ENCODE measurements at places on chromosomes 2 and 18.

DNA sequence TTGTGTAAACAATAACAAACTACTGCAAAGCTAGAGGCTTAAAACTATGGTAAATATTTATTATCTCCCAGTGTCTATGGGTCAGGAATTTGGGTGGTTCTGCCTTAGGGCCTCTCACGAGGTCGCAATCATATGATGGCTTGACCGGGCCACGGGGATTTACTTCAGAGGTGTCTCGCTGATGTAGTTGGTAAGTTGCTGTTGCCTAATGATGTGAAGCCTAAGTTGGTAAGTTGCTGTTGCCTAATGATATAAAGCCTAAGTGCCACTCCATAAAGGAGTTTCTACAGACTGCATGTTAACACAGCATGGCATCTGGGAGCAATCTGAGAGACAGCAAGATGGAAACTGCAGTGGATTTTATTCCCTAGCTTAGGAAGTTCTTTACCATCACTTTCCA lies 35.8 kb downstream of the FMNL2 start:
- no peak for DNase-seq

- DNase-seq, result no peak
Measured at GRCh38 chr2:142542431-142542910, 335.0 kb upstream of the KYNU start.

GRCh38 chr2:238763471-238763995 lies 84.4 kb upstream of the TWIST2 start:
- DNase-seq, result no peak

- no peak for DNase-seq
Measured at GRCh38 chr2:29753671-29754444, 167.5 kb downstream of the ALK start.

- no peak for DNase-seq
Measured at GRCh38 chr18:58117786-58118403, 73.9 kb downstream of the NEDD4L start.

GRCh38 chr2:5691221-5691984 lies 781 bp upstream of the SOX11 start:
- no peak for DNase-seq

- DNase-seq, result no peak
Measured at GRCh38 chr18:36350839-36351469, 53.4 kb downstream of the FHOD3 start.

All from T-cell (primary cell).